ENCODE measurements at places on chromosomes 11 and 22.

DNA sequence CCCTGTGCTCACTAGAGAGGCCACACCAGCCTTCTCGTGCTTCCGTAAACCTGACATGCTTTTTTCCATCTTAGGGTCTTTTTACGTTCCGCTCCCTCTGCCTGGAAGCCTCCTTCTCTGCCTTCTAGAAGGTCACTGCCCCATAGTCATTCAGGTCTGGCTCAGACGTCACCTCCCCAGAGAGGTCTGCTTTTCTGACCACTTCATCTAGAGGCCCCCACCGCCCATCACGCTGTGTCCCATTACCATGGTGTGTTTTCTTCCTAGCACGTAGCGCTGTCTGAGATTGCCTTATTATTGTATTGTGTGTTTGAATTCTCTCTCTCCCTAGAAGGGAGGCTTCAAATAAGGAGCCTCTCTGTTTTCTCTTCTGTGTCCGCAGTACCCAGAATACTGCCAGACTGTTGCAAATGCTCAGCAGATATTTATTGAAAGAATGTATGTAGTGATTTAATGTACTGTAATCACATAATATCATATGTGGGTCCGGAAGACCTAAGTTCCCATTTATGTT, 10.0 kb downstream of the TAB1 start:
- no peak for DNase-seq

- no peak for DNase-seq
These were observed 27.1 kb downstream of the OR10A6 start for GRCh38 chr11:7903940-7904339.

GRCh38 chr11:55806248-55806647, 4.9 kb upstream of the OR5L1 start:
- DNase-seq, result no peak

DNA sequence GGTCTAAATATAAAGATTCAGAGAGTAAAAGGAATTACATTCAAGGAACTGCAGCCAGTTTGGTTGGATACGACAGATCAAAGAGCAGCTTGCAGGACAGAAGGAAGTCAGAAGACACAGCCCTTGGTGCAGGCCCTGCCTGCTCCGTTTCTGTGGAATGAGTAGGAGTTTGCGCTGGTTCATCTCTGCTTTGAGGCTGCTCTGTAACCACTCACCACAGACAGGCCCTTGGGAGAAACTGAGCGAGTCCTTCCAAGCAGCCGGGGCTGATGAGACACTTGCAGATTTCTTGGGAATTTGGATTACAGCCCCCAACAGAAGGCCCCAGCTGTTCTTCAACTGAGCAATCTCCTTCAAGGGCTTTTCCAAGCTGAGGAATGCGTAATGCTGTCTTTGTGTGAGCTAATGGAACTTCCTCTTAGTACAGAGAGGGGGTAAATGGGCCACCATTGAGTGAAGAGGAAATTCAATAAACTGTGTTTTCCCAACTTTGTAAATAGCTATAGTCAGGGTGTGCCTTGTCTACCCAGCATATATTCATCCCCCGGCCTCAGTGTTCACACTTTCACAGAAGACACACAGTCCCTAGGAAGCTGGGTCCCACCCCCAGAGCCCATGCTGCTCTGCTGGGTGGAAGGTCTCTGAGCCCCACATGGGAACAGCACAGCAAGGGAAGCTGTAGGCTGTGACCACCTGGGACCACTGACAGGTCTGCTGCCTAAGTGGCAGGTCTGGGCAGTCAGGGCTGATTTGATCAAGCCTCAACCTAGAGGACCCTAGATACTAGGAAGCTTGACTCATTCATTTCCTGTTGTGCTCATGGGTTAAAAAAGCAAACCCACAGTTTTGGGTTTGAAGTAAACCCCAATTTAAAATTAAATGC, 16.6 kb downstream of the IL10RA start:
- DNase-seq, result no peak

DNA sequence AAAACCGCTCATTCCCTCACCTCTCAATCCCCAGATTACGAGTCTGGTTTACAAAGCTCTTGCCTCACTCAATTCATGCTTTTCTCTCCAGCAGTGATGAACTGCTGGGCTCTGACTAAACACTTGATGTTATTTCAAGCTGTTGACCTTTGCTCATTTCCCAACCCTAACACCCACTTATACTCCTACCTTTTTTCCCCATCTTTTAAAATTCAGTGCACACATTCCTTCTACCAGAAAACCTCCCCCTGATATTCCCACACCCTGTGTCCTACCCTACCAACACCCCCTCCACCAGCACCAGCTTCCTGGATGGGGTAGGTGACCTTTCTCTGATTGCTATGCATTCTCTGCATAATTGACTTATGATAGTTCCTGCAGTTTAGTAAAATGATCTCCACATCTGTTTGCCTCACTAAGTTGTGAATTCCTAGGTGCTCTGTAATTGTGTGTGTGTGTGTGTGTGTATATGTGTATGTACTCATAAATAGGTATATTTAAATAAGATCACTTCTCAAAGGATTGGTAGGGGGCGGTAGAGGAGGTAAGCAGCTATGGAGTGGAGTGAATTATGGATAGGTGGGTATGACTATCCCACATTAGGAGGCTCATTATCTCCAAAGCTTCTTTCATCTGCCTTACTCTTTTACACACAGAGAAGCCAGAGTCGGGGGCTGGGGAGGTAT, 842 bp downstream of the HEPACAM start:
- no peak for DNase-seq

GRCh38 chr11:15073361-15074205, at the start of gene CALCB:
Gene CALCB (plus strand): TSS chr11:15073593. CDS start chr11:15074719, 1,126 bp downstream.
- DNase-seq, result no peak

GRCh38 chr11:10640308-10640707, 53.2 kb downstream of the IRAG1 start:
- DNase-seq, result no peak

DNA sequence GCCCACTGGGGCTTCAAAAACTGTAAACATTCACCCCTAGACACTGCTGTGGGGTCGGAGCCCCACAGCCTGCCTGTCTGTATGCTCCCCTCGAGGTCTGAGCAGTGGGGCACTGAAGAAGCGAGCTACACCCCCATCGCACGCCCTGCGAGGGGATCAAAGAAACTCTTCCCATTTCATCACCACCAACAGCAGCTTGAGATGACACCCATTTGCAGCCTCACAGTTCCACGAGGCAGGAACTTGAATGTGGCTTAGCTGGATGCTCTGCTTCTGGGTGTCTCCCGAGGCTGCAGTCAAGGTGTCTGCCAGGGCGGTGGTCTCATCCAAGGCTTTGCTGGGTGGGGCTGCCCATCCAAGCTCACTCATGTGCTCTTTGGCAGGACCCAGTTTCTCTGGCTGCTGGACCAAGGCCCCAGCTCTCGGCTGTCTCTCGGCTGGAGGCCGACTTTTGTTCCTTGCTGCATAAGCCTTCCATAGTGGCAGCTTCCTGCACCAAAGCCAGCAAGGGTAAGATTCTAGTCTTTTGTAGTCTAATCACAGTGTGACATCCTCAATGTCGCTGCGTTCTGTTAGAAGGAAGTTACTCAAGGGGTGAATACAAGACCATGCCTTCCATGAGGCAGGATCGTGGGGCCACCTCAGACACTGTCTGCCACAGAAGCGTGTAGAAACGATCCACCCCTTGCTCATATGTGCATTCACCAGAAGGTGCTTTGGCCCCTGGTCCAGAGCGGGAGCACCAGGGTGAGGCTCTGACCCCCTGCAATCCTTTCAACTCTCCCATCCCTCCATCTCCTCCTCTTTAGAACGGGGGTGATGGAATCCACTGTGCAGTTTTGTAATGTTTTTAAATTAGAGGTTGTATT, 46.2 kb upstream of the SEPTIN5 start:
- DNase-seq, result no peak

DNA sequence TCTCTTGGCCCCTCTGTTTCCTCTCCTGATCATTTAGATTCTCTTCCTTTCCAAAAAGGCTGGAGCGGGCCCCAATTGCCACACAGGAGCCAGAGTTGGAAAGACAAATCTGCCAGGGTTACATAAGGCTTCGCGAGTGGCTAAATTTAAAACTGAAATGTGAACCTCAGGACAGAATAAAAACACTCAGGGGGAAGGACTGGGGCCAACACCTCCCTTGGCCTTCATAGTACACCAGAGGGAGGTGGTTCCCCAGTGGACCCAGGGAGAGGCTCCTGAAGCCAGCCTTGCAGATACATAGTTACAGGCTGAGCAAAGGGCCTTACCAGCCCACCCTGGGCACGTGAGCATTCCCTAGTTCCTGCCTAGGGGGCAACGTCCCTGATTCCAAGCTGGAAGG, 150.1 kb downstream of the MN1 start:
- no peak for DNase-seq

- no peak for DNase-seq
These were observed 1.2 kb upstream of the CASTOR1 start for GRCh38 chr22:30290342-30291057.

- no peak for DNase-seq
These were observed 62.0 kb downstream of the NCAM1 start for GRCh38 chr11:113023228-113023627.

DNA sequence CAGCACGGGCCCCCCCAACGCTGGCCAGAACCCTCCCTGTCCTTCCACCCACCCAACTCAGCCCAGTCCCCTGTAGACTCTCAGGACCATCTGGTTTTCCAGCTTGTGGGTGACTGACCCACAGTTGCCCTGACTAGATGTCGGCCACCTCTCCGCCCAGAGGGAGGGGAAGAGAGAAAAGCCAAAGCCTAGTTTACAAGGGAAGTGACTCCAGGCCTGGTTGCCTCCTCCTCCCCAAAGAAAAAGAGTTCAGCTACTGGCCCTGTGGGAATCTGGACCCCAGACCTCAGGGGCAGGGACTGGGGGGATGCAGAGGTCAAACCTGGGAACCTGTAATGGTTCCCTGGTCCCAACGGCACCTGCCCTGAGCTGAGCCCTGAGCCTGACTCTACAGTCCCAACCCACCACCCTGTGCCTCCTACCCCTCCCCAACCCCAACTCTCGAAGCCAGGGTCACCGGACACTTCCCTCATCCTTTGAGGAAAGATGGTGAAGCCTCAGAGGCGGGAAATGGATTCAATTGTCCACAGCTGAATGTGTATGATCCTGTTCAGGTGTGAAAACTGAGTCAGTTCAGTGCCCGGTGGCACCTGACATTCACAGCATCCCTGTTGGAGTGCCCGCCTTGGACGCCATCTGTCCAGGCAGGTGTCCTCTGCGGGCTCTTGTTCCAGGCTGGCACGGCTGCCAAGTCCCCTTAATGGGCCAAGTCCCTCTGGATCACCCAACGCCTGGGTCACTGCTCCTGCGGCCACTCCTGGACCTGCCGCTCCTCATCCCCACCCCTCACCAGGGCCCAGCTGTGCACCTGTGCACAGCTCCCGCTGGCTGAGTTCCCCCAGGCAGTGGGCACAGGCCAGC, 21.0 kb upstream of the WNT7B start:
- no peak for DNase-seq

GRCh38 chr11:96885405-96885804, 495.6 kb downstream of the JRKL start:
- no peak for DNase-seq

- no peak for DNase-seq
These were observed 2.1 kb upstream of the TMPRSS4 start for GRCh38 chr11:118074785-118075184.

DNA sequence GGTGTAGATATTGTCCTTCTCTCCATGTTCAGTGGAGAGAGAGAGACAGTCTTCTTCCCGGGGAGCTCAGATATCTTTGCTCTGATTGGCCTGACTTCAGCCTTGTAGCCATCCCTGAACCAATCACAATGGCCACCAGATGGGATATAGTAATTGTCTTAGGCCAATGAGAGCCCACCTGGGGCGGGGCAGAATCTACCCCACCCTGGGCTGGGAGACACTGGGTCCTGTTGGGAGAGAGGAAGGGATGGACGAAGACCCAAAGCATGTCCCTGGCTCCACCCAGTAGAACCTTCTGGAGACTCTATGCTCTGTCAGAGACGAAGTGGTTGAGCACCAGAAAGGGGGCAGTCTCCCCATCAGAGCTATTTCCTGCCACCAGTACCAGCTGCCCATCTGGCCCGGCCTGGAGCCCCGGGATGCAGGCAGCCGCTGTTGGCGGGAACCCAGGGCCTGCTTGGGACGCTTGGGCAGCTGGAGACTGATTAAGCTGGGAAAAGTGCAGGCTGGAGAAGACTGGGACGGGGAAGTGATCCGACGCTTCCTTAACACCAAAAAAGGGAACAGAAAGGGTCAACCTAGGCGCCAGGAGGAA, 31.6 kb upstream of the CBX7 start:
- DNase-seq, result no peak

DNA sequence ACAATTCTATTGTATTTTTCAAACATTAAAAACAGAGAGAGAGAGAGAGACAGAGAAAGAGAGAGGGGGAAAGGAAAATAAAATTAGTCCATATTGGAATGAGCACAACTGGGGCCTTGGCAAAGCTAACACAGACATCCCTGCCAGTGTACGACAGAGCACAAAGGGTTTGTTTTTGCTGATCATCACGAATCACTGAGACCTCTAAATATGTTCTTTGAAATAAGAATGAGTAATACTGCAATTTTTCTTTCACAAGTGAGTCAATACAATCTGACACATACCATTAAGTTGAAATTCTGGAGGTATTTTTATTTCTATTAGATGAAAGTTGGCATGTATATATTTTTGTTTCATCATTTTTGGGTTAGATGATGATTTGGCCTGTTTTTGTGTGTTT, 27.0 kb upstream of the LRRC4C start:
- DNase-seq, result no peak

DNA sequence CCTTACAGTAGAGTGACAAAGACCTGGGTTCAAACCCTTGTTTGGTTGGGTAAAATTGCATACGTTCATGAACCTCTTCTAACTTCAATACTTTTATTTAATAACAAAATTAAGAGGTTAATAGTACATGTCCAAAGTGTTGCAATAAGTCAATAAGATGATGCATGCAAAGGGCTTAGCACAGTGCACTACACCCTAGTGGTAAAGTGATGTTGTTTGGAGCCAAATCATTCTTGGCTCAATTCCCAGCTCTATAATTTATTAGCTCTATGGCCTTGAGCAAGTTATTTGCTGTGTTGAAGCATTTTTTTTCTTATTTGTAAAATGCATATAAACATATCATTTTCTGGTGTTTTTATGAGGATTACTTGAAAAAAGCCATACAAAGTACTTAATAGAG, 945.3 kb downstream of the LRRC4C start:
- no peak for DNase-seq

DNA sequence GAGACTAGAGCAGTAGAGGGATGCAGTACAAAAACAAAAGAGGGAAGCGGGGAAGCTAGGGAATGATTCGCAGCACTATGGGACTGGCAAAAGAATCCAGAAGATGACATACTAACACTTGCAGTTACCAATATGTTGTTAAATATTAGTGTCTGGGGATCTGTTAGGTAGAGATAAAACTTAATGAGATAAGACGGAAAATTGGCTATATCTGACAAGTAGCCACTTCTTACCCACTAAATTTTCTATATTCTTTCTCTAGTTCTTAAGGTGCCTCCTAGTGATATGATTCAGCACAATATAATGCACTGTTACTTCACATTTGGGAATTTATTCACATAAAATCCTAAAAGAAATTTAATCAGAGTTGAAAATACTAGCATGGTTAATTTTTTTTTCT, 30.8 kb downstream of the CCDC90B start:
- DNase-seq, result no peak
